ENCODE measurements at places on chromosomes 16 and 17.

DNA sequence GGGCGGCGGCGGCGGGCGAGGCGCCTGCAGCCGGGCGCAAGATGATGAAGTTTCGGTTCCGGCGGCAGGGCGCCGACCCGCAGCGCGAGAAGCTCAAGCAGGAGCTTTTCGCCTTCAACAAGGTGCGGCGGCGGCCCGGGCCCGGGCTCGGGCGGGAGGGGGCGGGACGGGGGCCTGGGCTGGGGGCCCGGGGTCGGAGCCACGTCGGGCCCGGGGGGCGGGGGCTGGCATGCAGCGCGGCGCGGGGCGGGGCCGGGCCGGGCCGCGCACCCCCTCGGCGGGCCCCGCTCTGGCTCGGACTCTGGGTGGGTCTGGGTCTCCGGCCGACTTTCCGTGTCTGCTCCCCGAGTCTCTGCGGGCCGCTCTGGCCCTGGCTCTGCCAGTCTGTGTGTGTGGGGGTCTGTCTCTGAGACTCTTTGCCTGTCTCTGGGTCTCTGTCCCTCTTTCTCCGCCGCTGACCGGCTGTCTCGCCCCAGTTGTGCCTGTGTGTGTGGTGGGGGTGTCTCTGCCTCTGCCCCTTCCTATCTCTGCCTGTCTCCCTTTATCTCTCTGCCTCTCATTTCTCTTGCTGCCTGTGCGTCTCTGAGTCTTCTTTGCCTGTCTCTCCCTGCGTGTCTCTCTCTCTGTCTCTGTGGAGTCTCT is 328 bp downstream of the LLGL1 start:
- no peak for DNase-seq

DNA sequence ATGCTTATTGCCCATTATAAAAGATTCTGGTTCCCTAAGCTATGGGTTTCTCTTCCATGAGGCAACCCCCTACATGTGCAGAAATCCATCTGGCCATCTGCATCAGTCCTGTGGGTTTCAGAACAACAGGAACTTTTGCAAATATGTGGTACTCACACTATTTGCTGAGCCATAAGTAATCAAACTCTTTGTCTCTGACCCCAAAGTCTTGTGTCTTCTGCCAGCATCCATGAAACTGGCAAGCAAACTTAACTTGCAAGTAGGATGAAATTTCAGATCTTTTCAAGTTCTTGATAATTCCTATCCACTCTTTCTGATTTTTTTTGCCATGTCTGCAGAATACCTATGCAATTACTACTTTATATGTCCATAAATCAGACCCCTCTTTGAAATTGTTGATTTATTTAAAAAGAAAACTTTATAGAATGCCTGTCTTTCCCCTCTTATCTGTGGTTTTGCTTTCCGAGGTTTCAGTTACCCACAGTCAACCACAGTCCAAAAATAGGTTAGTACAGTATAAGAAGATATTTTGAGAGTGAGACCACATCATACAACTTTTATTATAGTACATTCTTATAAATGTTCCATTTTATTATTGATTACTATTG is 158.4 kb upstream of the IRX3 start:
- no peak for DNase-seq

- no peak for DNase-seq
Measured at GRCh38 chr17:21163101-21163500, 36.3 kb downstream of the DHRS7B start.

DNA sequence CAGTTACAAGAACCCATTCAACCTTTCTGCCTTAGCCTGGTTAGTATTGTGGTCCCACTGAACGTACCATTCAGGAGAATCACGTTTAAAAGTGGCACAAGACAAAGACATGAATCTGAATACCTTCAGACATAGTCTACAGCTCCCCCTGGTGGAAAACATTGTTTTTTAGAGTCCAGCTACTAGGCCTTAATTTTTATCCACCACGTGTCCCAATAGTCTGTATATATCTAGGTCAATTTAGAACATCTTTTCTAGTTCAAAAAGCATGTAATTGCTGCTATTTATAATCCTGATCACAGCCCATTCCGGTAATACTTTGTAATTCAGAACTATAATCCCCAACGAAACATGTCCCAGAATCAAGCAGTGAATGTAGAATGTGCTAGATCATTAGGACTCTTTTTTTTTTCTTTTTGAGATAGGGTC is 13.7 kb upstream of the GUCY2D start:
- DNase-seq, result no peak

DNA sequence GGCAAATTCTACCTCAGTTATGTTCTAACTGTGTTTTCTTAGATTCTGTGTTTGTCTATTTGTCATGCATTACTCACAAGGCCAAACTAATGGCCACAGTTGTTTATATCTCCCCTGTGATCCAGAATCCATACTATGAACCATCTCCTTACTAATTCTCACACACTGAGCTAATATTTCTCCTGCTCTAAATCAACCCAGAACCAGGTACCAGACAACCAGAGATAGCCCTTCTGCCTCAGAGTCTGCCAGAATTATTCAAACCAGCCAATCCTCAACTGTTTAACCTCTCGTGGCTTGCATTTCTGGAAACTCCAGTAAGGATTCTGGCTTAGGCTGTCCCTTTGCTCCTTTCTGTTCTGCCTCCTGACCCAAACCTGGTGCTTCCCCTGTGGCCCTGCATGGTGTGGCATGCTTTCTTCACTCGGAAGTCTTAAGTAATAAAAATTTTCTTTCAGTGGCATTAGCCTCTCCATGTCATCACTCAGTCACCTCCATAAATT is 59.4 kb downstream of the EFCAB5 start:
- DNase-seq, result no peak

GRCh38 chr17:45782889-45783592 is 1.1 kb upstream of the CRHR1 start:
- DNase-seq, result no peak

GRCh38 chr17:27959382-27959709 is 66.2 kb upstream of the LYRM9 start:
- DNase-seq, result no peak

- DNase-seq, result no peak
Measured at GRCh38 chr17:6856051-6856450, 24.5 kb upstream of the TEKT1 start.

DNA sequence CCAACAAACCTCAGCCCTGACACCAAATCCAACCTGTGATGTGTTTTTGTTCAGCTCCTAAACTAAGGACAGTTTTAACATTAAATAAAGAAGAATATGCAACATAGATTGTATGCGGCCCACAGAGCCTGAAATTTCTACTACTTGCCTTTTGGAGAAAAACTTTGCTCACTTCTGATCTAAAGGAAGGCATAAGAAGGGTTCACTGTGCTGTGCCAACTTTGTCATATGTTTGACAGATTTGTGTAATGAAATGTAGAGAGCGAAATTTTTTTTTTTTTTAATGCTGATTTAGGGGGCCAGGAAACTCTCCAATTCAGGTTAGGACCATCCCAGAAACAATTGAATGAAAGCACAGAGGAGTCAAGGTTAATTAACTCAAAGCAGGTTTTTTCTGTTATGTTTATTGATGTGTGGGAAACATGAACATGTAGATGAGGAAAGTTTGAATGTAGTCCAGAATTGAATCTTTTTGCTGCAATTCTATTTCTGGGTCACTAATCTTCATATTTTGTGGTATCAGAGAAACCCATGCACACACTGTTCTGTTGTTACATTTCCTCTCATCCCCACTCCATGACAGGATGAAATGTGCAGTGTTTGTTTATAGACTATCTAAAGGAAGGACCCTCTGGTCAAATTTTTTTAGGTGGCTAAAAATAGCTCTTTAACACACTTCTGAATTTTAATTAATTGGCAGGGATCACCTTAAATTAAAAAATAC is 71.5 kb downstream of the TAOK1 start:
- no peak for DNase-seq

DNA sequence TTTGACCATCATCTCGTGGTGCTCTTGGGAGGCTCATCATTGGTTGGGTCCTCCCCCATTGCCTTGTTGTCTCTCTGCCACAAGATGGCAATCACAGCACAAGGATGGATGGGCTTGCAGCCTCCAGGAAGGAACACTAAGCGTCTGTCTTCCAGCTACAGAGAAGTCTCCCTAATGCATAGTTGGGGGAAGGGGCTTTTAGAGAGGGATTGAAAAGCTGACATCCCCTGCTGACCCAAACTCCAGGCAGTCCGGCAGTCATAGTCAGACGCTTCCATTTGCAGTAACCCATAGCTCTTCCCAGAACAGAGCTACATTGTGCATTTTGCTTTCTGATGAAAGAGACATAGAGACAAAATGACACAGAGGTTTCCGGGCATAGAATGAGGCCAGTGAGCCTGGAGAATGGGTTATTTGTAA is 111.4 kb downstream of the UTP18 start:
- no peak for DNase-seq

- DNase-seq, result no peak
Measured at GRCh38 chr16:70661918-70662641, 15.7 kb downstream of the IL34 start.

DNA sequence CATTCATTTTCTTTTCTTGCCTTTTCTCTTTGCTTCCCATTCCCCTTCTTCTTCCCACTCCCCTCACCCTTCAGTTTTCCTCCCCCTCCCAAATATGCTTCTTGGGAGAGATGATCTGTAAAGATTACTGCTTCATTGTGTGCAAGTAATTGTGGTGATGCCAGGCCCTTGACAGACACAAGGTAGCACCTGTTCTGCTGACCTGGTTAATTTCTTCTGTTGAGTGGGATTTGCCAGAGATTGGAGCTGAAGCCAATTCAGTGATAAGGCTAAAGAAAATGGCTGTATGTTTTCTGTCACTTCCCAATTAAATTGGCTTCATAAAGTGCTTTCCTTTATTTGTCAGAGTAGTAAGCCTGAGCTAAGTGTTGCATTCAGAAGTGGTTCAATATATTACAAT is 44.5 kb downstream of the AATF start:
- no peak for DNase-seq

DNA sequence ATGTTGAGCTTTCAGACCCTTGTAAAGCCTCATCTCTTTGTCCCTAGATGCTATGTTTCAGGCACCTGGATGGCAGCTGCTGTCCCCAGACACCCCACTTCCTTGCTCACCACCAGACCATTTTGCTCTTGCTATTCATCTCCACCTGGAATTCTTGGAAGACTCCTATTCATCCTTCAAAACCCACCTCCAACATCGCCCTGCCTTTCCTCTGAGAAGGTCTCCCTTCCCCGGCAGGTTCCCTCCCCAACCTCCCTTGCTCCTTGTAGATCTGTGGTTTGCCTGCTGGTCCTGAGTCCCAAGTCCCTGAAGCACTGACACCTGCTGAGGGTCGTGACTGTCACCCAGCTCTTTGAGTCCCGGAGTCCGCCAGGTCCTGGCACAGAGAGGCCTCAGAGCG is 9.9 kb downstream of the ZNF469 start:
- no peak for DNase-seq

- DNase-seq, result no peak
Measured at GRCh38 chr16:53805752-53806151, 101.8 kb downstream of the FTO start.

DNA sequence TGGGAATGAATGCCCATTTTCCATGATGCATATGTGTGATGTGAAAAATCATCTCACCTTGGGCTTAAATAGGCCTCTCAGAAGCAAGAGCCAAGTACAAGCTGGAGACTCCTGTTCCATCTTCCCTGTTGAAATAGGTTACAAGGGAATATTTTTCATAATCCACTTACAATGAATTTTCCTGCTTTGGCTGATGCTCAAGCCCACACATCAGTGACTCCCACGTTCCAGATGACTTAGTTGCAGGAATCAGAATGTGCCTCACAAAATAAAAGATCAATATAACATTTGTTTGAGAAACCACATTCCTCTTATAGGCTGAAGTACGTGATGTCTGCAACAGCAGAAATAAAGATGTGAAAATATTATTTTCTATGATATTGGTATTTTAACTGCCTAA is 24.1 kb downstream of the ANKFN1 start:
- DNase-seq, result no peak

DNA sequence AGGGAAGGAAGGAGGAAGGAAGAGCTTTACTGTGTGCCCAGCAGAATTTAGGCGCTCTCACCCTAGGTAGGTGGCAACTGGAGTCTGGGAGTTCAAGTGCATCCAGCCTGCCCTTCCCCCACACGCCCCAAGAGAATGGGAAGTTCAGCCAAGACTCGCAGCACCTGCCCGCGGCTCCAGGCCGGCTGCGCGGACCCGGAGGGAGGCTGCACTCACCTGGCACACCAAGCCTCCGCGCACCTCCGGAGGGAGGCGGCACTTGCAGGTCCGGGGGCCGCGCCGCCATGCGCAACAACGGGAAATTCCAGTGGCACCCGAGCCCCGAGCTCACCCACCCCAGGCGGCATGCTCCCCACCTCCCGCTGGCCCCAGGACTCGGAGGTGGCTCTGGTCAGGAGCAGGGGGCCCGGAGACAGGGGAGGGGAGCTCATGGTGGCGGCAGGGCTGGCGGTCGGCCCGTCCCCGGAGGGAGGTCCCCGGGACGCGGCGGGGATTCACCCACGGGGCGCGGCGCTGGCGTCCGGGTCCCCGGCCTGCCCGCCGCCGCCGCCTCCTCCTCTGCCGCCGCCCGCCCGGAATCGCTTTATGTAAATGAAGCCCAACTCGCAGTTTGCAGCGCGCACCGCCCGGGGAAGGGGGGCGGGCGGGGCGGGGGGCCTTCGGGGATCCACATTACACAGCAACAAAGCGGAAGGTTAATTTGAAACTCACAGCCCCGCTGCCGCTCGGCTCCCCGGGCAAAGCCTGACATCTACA is at the start of gene ZFHX3:
ZFHX3 (minus strand) TSS at position 593 of the 756 bp plus-strand sequence. CDS start 87,983 bp downstream, outside the sequence.
- peak; percentile 70 for DNase-seq

GRCh38 chr17:59839651-59840328 is 53.0 kb downstream of the TUBD1 start:
- DNase-seq, result no peak

- no peak for DNase-seq
Measured at GRCh38 chr17:31155208-31155810, 60.5 kb downstream of the NF1 start.

GRCh38 chr17:68052810-68053209 is 17.3 kb downstream of the KPNA2 start:
- DNase-seq, result no peak

GRCh38 chr16:10390330-10390729 is 4.5 kb downstream of the ATF7IP2 start:
- DNase-seq, result no peak

DNA sequence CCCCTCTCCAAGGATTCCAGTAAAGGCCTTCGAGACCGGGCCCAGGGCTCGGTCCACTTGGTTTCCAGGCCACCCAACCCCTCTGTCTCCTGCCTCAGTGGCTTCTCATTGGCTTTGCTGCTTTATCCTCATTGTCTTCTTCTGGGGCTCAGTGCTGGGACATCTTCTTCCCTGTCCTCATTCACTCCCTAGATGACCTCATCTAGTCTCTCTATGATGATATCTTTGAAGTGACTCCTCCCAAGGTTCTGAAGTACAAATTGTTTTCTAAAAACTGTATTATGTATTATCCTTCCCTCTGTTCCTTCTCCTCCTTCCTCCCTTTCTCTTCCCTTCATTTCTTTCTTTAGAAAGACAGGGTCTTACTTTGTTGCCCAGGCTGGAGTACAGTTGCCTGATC is 27.1 kb upstream of the NDRG4 start:
- DNase-seq, result no peak

GRCh38 chr17:77366206-77366557 is 225.4 kb downstream of the SEC14L1 start:
- DNase-seq, result no peak
